ENCODE measurements at places on chromosomes 1 and 21.

DNA sequence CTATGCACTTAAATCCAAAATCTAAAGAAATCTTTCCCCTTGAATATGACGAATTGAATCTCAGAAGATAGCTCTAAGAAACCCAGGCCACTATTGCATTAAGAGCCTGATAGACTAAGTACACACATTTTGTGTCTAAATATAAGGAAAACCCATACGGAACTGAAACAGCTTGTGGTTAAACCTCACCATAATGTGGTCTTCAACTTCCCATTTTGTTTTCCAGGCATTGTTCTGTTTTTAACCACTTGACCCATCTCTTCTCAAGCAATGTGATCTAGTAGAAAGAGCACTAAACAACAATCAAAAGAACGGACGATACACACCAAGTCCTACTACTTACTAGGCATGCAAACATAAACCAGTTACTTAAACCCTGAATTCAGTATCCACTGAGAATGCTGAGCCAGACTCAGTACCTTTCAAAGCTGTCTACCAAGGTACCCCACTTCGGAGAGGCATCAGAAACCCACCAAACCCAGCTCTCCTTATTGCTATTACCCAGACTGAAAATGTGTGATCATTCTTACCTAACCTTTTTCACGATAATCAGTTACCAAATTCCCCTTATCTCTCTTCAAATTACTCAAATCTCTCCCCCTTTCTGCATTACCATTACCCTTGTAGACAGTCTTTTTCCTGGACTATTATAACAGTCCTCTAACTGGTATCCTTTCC is 12.8 kb downstream of the OTUD7B start:
- no peak for DNase-seq

GRCh38 chr1:160291248-160292220 is 6.6 kb upstream of the PEX19 start:
- peak; percentile 32 for DNase-seq

GRCh38 chr21:38170283-38170682 is 86.5 kb upstream of the KCNJ15 start:
- peak; percentile 8 for DNase-seq

DNA sequence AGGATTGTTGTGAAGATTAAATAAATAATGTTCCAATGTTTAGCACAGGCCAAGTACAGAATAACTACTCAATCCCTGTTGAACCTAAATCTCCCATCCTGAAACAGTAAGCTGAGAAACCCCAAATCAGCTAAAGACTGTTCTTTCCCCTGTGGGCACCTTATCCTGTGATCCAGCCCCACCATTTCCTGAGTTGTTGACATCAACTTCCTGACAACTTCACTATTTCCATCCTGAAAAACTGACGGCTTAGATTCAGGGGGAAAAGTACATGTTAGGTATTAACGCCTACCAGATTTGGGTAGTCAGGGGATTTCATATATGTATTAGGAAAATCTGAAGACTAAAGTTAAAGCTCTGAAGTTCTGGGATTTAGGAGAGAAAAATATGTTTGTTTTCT is 51.7 kb upstream of the PALMD start:
- no peak for DNase-seq

DNA sequence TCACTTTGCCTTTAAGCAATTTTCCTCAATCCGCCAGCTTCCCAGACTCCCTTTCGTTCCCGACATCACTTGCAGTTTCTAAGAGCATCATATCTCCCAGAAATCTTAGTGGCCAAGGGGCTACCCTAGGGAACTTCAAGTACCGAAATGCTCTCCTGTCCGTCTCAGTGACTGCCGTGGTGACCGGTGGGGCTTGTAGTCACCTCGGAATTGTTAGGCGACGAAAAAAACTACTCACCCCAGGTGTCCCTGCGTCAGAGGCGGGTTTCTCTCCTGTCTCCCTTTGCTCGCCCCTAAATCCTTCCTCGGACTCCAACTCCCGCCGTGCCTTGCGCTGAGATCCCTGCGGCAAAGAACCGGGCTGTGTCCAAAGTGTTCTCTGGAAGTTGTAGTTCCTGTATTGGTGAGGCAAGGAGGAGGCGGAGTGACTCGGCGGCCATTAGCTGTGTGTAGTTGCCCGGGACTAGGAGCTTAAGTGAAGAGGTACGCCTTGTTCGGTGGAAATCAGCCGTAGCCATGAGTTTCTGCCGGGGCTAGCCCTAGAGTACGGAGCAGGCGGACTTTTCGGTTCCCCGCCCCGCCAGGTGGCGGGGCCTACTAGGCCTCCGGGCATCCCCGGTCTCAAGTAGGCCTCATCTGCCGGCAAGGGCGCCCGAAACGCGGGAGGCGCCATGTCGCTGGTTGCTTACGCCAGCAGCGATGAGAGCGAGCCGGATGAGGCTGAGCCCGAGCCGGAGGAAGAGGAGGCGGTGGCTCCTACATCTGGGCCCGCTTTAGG is at the start of gene PRCC:
Gene PRCC (plus strand): TSS at position 435 of the 778 bp plus-strand sequence. CDS start 237 bp downstream, at position 672.
- peak; percentile 80 for DNase-seq
